ENCODE measurements at places on chromosomes 2 and 18. TPM values are rescaled to one million over a fixed set of nuclear protein-coding genes. Genes with fewer than 3 reads are reported as not detected.

DNA sequence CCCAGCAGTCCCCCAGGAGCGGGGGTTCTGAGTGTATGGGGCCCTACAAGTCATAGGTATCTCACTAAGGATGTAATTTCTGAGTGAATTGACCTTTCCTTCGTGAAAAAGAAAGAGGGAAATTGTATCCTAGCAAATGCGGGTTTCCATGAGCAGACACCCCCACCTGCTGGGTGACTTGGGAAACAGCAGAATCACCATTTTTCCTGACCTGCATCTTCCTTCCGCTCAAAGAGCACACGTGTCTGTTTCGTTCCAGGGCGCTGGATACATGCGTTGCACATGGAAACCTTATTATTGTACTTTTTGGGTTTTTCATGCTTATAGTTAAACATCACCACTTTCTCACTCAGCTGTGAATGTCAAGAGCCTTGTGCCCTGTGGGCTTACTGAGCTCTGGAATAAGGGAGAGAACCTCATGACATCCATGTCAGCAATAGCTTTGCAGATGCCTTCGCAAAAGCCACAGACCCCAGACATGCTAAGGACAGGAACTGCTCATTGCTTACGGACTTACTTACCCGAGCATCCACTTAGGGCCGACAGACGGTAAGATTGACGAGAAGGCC is 132.8 kb downstream of the TPO start:
- peak; percentile 19 for DNase-seq

DNA sequence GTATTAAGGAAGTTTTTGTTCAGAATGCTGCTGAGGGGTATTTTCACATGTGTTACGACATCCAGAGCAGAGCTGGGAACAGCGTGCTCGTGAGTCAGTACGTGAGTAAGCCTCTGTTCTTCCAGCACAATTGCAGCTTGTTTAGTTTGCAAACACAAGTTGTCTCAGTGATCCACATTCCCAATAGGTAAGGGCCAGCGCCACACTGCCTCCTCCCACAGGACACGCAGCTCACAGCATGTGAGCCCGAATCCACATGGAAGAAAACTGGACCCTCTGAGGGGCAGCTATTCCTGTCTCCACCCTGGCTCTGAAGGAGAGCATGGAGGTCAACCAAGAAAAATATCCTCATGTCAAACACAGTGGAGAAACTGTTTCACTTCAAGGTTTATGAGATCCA is 173.9 kb upstream of the PID1 start:
- no peak for DNase-seq

DNA sequence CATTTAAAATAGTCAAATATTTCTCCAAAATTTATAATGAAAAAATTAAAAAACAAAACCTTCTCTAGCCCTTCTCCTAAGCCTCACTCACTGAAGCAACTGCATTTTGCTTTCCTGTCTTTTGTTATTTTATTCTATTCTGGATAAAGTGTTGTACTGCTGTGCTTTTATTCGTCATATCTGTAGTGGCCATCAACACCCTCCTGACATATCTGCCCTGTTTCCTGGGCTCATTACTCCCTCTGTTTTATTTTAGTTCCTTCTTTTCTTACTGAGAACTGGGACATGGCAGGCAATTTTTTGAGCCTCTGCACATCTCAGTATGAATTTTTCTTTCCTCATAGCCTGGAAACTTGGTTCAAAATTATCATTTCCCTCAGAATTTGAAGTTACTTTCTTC is 224.2 kb downstream of the GULP1 start:
- no peak for DNase-seq

GRCh38 chr2:102261467-102262135 is 49.8 kb upstream of the IL1RL1 start:
- DNase-seq: no peak

RNF152 gene
- 0.38 TPM for total RNA-seq

CFAP210 gene
- not detected for total RNA-seq

GPR39 gene
- not detected for total RNA-seq

Measured in CD8-positive, alpha-beta memory T cell (primary cell).